Muscle of leg (tissue), 16 donors: ENCODE measurements at places on chromosomes 4 and X. TPM values are rescaled to one million over a fixed set of nuclear protein-coding genes. Genes with fewer than 3 reads are reported as not detected.

DNA sequence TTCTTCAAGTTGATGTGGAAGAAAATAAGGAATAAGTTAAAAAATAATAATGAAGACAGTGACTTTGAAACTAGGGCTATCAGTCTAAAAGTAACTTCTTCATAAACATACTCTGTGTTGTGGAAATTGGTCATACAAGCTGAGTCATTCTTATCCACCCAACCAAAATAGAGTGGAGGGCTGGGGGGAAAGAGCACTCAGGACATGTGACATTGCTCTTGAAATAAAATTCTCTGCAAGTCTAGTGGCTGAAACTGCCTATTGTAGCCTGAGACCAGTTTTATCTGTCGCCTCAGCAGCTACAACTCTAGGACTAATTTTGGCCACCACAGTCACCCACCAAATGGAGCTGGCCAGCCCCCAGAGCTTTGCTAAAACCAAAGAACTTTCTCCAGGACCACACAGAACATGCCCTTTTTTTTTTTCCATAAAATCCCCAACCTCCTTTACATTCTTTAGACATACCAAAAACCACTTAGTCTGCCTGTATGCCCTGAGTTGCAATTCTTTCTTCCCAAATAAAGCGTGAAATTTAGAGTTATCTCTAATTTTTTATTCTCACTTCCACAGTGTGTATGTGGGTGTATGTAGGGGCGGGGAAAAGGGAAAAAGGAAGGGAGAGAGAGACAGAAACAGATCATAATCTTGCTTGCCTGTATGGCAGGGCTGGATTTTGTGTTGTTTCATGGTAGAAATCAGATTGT is 23.0 kb upstream of the SLC25A4 start:
- peak; percentile 13 for DNase-seq

DNA sequence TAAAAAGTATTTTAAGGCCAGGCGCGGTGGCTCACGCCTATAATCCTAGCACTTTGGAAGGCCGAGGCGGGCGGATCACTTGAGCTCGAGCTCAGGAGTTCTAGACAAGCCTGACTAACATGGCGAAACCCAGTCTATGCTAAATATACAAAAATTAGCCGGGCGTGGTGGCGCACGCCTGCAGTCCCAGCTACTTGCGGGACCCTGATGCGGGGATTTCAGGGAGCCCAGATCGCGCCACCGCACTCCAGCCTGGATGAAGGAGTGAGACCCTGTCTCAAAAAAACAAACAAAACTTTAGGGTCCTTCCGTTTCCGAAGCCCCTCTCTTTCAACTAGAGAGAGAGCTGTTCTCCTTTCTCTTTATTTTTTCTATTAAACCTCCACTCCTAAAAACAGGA is 1.2 kb downstream of the SLC25A31 start:
- DNase-seq = no peak

GRCh38 chrX:47482512-47483305 is at the start of gene ZNF41:
TSS of gene ZNF41 (minus strand) at chrX:47483222. CDS start at chrX:47467481, 15,741 bp downstream.
- DNase-seq = peak; percentile 91

DNA sequence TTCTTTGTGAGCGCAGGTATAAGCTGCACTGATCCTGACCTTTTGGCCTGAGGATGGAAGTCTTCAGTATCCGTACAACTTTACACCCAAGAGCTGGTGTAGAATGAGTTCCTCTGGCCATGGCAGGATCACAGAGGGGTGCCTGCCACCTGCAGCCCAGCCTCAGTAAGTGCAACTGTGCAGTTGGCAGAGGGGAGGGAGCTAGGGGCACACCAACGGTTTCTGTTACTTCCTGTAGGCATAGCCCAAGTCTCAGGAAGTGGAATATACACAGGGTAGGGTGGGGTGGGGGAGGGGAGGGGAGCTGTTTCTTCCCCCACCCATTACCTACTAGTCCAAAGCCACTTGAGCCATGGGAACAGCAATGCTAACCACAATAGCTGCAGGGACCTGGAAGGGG is 85.4 kb upstream of the GBA3 start:
- DNase-seq = peak; percentile 34

GRCh38 chrX:15903186-15903681 is 48.6 kb upstream of the AP1S2 start:
- peak; percentile 56 for DNase-seq

DNA sequence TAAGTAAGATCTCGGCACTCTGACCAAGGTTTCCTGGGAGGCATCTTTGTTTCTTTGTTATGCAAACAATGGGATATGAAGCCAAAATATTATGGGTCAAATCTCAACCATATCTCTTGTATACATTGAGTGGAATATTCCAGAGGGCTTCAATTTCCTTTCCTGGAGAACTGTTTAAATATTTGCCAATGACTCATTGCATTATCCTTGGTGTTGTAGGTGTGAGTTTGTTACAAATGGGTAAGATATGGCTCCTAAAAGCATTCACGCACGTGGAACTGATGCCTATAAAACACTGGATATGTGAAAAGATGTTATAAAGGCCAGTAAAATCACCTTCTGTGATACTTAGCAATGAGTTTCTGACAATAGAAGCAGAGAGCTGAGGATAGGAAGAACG is 150.5 kb upstream of the WDR1 start:
- no peak for DNase-seq

DNA sequence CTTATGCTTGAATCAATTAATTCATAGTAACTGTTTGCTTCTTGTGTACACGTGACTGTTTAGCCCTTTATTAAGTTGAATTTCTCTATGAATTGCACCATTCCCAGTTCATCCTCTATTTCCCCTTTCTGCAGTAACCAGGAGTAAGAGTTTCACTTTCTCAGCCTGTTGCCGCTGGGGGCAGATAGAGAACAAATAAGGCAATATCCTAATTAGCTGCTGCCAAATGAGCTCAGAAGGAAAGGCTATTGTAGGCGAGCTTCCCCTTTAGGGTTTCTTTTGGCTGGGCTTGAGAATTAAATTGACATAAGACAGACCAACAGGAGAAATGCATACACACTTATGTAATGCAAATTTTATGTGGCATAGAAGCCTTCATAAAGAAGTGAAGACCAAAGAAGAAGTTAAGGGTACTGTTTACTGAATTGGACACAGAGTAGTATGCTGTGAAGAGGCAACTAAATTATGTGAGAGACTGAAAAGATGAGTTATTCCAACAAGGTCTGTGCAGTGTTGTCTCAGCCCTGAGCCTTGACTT is 1594.7 kb downstream of the TECRL start:
- DNase-seq = no peak

GRCh38 chrX:71198066-71198465 is 25.0 kb upstream of the GJB1 start:
- peak; percentile 27 for DNase-seq

- peak; percentile 83 for DNase-seq
These were observed 250 bp downstream of the USP9X start for GRCh38 chrX:41085512-41085877.

ZRSR2 gene
- total RNA-seq = 5.5 TPM

CXCL1 gene
- total RNA-seq = 0.13 TPM

SMARCA1 gene
- 75.3 TPM for total RNA-seq

TMEM154 gene
- total RNA-seq = 0.66 TPM
